SHP77 (cell line): ENCODE measurements at places on chromosomes 7 and 10.

DNA sequence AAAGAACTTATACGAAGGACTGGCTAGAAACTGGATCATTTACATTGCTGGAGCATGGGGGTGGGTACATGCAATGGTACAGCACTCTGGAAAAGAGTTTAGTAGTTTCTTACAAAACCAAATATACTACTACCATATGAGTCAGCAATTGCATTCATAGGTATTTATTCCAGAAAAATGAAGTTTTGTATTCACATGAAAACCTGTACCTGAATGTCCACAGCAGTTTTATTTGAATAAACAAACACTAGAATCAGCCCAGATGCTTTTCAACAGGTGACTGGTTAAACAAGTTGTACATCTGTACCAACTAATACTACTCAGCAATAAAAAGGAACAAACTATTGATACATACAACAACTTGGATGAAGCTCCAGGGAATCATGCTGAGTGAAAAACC, 3.4 kb downstream of the SCIN start:
- DNase-seq: no peak

- no peak for DNase-seq
These were observed 68.1 kb downstream of the HBP1 start for GRCh38 chr7:107236862-107237261.

DNA sequence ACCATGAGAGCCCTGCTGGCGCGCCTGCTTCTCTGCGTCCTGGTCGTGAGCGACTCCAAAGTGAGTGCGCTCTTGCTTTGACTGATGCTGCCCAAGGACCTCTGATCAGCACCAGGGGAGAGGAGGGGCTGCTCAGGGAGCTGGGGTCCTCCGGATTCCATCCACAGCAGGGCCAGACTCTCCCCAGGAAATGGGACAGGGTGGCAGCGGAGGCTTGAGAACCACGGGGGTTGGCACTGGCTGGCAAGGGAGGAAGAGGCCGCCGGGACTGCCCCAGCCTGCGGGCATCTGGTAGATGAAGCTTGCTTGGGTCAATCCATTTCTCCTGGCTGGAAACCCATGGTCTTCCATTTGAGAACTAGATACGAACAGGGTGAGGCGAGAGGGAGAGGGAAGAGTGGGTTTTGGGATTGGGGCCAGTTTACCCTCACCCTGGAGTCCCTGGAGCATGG, 647 bp downstream of the PLAU start:
- DNase-seq: no peak

GRCh38 chr10:89302625-89303024, 779 bp downstream of the IFIT2 start:
- DNase-seq: no peak

DNA sequence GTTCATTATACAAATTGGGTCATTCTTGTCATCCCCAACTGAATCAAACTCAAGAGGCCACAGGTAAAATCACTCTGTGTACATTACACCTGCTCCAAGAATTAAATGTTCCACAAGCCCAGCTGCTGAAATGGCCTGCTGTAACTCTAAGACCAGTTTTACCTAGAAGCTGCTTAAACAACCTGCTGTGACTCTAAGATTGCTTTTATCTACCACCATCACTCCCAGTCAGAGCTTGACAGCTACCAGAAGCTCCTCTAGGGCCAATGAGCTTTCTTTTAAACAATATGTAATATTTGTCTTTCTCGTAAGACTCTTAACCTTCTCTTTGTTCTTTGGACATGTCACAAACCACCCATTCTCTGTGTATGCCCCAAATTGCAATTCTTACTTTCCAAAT, 141.8 kb upstream of the LRGUK start:
- no peak for DNase-seq

GRCh38 chr10:95533590-95533989, 27.6 kb downstream of the SORBS1 start:
- no peak for DNase-seq

GRCh38 chr7:151078233-151079040, 2.2 kb downstream of the FASTK start:
- no peak for DNase-seq

DNA sequence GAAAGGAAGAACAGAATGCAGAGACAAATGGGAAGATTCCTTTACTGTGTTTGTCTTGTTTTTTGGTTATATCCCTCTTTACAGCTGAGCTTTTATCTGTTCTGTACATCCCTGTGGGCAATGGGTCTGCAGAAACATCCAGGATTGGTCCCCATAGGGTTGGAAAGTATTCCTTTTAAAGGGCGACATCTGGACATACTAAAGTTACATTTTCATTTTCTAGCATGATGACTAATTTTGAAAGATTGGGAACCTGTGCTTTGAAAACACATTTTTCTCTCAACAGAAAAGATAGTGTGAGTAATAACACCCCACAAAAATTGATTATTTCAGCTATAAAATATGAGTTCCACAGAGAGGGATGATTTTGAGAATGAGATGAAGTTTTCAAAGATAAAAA, 435.8 kb downstream of the GPAM start:
- DNase-seq: no peak

GRCh38 chr10:22573820-22574569, 140.4 kb downstream of the PIP4K2A start:
- peak; percentile 5 for DNase-seq

DNA sequence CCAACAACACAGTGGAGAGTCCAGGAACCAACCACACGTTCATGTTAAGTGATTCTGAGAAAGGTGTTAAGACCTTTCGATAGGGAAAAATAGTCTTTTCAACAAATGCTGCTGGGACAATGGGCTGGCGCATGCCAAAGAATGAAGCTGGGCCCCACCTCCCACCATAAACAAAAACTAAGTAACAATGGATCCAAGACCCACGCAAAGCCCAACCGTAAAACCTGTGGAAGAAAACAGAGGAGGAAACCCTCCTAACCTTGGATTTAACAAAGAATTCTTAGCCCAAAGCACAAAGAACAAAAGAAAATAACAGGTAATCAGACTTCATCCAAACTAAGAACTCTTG, 272.8 kb downstream of the ELFN1 start:
- no peak for DNase-seq

GRCh38 chr10:101535949-101536348, 52.1 kb downstream of the POLL start:
- DNase-seq: no peak

GRCh38 chr10:131947631-131948347, 33.9 kb downstream of the BNIP3 start:
- DNase-seq: no peak

DNA sequence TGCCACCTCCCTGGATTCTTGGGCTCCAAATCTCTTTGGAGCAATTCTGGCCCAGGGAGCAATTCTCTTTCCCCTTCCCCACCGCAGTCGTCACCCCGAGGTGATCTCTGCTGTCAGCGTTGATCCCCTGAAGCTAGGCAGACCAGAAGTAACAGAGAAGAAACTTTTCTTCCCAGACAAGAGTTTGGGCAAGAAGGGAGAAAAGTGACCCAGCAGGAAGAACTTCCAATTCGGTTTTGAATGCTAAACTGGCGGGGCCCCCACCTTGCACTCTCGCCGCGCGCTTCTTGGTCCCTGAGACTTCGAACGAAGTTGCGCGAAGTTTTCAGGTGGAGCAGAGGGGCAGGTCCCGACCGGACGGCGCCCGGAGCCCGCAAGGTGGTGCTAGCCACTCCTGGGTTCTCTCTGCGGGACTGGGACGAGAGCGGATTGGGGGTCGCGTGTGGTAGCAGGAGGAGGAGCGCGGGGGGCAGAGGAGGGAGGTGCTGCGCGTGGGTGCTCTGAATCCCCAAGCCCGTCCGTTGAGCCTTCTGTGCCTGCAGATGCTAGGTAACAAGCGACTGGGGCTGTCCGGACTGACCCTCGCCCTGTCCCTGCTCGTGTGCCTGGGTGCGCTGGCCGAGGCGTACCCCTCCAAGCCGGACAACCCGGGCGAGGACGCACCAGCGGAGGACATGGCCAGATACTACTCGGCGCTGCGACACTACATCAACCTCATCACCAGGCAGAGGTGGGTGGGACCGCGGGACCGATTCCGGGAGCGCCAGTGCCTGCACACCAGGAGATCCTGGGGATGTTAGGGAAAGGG, 913 bp downstream of the NPY start:
- DNase-seq: no peak

- DNase-seq: no peak
These were observed 30.3 kb downstream of the MKI67 start for GRCh38 chr10:128095753-128096469.

DNA sequence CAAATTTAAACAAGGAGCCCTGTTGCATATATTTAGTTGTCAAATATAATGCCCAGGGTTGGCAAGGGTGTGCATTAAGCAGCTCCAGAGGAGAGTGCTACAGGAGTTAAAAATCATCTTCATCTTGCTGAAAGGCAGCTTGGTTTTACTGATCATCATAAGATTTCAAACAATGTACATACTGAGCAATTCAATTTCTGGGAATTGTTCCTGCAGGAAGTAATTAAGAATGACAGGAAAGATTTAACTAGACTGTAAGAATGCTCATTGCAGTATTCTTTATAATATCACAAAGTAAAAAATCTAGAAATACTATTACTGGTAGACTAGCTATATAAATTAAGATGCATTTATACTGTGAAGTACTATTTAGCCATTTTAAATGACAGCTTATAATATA, 153.6 kb downstream of the DYNC1I1 start:
- DNase-seq: no peak

DNA sequence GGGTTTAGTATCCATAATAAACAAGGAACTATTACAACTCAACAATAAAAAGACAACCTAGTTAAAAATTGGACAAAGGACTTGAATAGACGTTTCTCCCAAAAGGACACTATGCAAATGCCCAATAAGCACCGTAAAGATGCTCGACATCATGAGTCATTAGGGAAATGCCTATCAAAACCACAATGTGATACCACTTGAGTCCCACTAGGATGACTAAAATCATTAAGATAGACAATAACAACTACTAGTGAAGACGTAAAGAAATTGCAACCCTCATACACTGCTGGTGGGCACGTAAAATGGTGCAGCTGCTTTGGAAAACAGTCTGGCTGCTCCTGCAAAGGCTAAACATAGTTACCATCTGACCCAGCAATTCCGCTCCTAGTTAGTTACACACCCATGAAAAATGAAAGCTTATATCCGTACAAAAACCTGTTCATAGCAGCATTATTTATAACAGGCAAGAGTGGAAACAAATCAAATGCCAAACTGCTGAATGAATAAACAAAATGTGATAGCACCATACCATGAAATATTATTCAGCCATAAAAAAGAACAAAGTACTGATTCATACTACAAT, 17.3 kb downstream of the CCDC3 start:
- no peak for DNase-seq

GRCh38 chr10:96513305-96513697, 425 bp downstream of the TLL2 start:
- DNase-seq: no peak

DNA sequence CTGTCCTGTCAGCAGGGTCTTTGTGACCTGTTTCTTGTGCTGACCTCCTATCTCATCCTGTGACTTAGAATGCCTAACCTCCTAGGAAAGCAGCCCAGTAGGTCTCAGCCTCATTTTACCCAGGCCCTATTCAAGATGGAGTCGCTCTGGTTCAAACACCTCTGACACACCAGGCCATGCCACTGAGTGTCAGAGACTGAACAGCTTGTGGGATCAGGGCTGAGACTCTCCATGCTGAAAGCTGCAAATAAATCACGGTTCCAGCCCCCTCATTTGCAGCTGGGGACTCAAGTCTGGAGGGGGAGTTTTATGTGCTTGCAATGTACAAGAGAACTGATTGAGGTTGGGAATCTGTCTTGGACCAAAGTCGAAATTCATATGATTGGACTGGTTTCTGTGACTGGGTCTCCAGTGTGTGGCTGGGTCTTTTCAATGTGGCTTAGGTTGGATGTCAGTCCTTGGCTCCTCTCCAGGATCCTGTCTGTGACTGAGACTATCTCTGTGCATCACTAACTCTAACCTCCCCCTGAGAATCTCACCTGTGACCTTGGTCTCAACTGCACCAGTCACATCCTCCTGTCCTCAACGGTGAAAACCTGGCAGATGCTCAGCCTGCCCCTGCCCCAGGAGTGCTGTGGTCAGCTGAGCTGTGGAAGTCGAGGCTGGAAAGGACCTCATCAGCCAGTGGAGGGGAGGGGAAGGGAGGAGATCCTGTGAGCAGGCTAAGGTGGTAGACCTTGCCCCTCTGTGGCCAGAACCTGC, 11.7 kb downstream of the PRF1 start:
- DNase-seq: no peak

GRCh38 chr10:9268176-9268575, 1213.7 kb downstream of the GATA3 start:
- DNase-seq: no peak

- peak; percentile 29 for DNase-seq
These were observed 166.8 kb downstream of the IQUB start for GRCh38 chr7:123367484-123368122.

GRCh38 chr10:33012306-33012705, 54.3 kb upstream of the ITGB1 start:
- DNase-seq: no peak

DNA sequence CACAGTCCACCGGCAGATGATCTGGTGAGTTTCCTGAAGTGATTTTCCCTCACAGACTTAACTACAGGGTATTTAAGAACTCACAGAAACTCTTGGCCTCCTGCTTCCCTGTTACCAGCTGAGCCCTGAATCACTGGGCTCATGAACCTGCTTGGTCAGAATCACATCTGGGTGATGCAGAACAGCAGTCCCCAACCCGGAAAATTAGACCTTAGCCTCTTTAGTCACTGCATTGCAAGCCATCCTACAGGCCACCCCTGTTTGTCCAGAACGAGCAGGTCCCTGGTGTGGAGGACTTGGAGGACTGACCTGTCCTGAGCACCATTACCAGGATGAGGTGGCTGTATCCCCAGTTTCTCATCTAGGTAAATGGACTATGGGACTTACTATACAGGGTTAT, 539.2 kb downstream of the TNS3 start:
- no peak for DNase-seq

DNA sequence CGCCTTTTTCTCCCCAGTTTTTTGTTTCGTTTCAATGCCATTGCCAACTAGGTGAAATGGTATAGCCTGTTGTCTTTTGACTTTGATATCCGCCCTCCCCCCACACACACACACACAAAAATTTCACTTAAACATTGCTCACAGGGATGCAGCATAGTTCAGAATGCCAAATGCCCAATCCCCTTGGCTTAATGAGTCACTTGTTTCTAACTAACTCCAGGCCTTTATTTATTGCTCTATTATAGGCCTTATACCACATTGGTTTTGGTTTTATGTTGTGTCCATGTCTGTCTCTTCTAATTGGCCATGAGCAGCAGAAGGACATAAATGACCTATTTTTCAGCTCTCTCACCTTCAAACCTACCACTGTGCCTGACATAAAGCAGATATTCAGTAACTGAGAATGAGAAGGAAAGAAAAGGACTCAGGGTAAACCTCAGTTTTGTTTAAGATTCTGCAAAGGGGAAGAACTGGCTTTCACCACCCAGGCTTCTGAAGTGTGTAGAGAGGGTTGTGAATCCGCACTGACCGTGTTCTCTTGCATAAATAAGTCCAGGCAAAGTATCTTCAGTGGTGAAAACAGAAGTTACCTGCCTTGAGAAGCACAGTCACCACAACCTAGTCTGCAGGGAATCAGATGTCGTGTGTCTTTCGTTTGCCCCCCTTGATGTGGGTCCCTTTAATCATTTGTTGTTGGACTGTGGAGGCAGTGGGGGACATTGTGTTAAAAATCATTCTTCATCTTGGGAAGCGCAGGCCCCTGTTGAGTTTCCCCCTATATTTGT, 139.8 kb downstream of the CELF2 start:
- DNase-seq: no peak

- no peak for DNase-seq
These were observed 282.1 kb downstream of the CXCL12 start for GRCh38 chr10:44102726-44103255.

GRCh38 chr10:76036111-76036940, 604.9 kb downstream of the LRMDA start:
- DNase-seq: peak; percentile 13
